ENCODE measurements at places on chromosomes 3 and 15.

- ATAC-seq, result no peak
These were observed 87.9 kb downstream of the KLF15 start for GRCh38 chr3:126269354-126269753.

DNA sequence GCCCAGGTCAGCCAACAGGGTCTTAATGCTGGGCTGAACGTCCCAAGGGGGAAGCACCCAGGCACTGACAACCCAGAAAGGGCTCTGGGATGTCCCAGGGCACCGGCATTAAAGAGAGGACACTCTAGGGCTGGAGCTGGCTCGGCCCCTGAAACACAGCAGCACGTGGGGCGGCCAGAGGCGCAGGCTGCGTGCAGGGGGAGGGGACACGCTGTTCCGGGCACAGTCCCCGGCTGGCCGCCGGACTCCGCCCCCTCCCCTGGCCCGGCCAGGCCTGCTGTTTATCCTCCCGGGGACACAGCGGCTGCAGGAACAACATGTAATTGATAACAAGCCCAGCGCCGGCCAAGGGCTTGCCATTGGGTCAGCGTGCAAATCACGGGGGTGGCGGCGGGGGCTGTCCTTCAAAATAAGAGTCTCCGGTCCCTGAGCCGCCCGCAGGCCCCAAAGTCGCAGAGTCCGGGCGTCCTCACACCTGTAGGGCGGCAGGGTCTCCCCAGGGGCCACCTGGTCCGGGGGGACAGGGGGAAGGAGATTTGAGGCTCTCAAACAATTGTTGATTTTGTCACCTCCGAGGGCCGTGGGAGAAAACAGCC is 1.3 kb downstream of the KLF15 start:
- ATAC-seq, result no peak

DNA sequence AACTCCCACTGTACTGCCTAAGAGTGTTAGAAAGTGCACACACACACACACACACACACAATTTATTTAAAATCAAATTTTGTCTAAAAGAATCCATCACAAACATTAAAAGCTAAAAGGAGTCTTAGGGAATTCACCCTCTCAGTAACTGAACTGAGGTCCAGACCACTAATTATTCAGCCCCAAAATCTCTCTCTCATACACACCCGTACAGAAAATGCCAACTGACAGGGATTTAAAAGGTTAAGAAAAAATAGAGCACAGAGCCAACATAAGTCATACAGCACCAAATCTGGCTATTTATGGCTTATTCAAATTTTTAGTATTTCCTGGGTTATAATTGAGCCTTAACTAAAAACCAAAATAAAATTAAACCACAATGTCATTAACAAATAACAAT is 20.7 kb downstream of the GBE1 start:
- no peak for ATAC-seq

- ATAC-seq, result no peak
These were observed 263.3 kb downstream of the CLSTN2 start for GRCh38 chr3:140198242-140198641.

- ATAC-seq, result no peak
These were observed 77.2 kb downstream of the CADPS start for GRCh38 chr3:62798000-62798399.

- no peak for ATAC-seq
These were observed 75.3 kb upstream of the ACP3 start for GRCh38 chr3:132241776-132242514.

GRCh38 chr3:58296269-58296668 is 9.8 kb upstream of the RPP14 start:
- no peak for ATAC-seq

- ATAC-seq, result no peak
These were observed 39.4 kb upstream of the PCSK6 start for GRCh38 chr15:101528917-101529299.

GRCh38 chr3:143595456-143596077 is 252.7 kb downstream of the SLC9A9 start:
- no peak for ATAC-seq

- ATAC-seq, result no peak
These were observed 7.3 kb downstream of the ESYT3 start for GRCh38 chr3:138441742-138442141.

DNA sequence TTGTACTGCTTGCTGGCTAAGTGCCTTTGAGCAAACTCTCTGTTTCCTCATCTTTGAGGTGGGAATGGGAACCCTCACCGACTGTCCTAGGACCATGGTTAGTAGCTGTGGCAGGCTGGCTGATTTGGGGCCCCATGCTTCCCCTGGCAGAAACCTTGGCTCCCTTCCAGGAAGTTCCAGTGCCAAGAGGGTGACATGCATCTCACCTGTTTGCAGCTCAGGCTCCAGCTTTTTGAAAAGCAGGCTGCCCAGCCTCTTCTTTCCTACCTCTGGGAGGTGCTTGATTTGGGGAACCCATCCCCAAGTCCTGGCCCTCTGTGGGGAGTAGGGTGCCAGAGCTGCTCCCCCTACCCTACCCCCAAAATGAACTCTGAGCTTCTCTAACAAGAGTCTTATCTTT is 50.8 kb downstream of the RAB11A start:
- ATAC-seq, result no peak

DNA sequence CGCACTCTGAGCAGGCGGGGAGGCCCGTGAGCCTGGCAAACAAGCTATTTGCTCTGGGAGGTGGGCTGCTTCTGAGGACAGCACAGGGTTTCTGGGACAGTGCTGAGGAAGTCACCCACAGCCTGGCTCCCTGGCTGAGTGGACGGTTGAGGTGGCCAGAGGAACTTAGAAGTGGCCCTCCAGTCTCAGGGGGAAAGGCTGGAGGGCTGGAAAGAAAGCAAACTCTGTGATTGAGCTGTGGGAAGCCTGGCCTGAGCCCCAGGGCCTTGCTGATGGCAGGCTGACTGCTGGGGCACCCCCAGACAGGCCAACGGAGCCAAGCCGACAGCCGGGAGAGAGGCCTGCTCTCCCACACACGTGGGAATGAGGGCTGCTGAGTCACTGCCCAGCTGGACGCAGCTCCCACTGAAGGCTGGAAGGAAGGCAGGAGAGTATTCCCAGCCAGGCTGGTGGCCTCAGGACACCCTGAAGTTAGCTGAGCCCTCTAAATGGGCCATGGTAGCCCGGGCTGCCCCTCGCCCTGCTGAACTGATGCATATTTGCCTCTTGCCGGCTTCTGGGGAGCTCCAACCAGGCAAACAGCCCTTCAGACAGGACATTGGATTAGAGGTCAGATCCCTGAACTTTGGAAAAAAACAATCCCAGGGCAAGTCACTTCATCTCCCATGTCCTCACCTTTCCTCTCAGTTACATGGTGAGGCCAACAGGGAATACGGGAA is 98.0 kb upstream of the TLE3 start:
- no peak for ATAC-seq

DNA sequence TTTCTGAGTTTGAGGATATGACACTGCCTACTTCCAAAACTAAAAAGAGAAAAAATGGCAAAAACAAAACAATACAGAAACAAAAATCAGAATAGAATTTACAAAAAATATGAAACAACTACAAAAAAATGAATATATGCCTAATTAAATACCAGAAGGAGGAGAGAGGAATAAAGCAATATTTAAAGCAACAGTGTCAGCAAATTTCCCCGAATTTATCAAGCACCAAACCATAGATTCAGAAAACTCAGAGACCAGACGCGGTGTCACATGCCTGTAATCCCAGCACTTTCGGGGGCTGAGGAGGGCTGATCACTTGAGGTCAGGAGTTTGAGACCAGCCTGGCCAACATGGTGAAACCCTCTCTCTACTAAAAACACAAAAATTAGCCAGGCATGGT is 1360.9 kb downstream of the SI start:
- ATAC-seq, result no peak

GRCh38 chr15:42119446-42119760 is 25.0 kb upstream of the PLA2G4D start:
- no peak for ATAC-seq

DNA sequence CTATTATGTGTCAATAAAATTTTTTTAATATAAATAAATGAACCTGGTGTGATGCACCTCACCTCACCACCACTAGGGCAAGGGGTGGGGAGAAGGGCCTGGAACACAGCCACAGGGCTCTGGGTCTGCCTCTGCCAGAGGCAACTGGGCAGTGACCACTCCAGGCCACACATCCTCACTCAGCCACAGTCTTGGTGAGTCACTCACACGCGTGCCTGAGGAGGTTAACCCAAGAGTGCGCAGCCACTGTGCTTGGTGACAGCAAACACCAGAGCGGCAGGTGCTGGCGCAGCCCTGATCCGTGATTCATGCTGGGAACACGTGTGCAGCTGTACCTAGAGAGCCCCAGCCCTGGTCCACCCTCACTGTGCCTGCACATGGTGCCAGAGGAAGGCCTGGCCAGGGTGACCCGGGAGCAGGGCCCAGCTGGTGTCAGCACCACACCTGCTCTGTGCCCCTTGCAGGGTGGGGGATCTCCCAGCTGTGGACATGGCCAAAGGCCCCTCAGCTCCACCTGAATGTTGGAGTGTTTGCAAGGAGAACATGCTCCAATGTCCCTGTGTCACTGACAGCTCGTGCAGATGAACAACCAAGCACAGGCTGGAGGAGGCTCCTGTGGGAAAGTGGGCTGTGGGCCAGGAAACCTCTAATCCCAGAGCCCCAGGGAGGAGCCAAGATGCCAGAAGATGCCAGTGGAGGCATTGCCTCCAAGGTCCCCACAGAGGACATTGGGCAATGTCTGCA is 2.1 kb downstream of the SLC41A3 start:
- ATAC-seq, result no peak

- ATAC-seq, result no peak
These were observed 96.7 kb downstream of the LSM3 start for GRCh38 chr3:14274999-14275961.

GRCh38 chr15:33324609-33325008 is 13.8 kb downstream of the RYR3 start:
- no peak for ATAC-seq

- ATAC-seq, result no peak
These were observed 47.5 kb downstream of the PARP14 start for GRCh38 chr3:122728186-122728585.

DNA sequence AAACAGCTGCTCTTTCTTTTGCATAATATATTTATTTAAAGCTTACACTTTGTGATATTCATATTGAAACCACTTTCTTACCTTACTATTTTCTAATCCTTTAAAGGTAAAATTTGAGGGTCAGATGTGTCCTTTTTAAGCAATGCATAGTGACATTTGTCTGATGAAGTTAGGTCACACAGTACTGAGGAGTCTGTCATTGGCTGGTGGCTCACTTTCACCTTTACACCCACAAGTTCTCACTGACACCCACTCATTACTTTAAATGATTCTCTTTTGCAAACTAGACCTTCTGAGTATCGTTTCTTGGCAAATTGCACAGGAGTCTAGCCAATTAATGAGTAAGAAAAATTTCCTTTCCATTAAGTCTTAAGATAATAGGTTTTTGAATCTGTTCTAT is 758.3 kb upstream of the ARPP21 start:
- ATAC-seq, result no peak

GRCh38 chr15:40233727-40234577 is 4.9 kb upstream of the PAK6 start:
- no peak for ATAC-seq

- no peak for ATAC-seq
These were observed 45.1 kb upstream of the MAGI1 start for GRCh38 chr3:66083784-66084213.

DNA sequence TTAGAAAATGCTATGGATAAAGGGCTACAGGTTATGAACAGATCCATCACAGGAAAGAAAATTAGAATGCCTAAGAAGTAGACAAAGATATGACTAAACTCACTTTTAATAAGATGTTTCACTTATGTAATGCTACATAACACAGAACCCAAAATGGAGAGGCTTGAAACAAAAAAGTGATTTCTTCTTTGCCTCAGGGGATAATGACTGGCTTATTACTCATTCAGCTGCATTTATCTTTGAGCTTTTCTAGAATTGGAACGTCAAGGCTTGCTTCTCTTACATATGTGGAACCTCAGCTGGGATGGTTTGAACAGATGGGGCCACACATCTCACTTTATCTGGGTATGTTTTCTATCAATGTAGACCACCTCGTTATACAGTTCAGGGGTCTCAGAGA is 120.6 kb upstream of the EPHA3 start:
- no peak for ATAC-seq

GRCh38 chr15:75696311-75696720 is 16.3 kb downstream of the CSPG4 start:
- no peak for ATAC-seq

- no peak for ATAC-seq
These were observed 33.0 kb upstream of the TEX264 start for GRCh38 chr3:51637941-51638471.

- ATAC-seq, result no peak
These were observed 72.5 kb downstream of the IGF1R start for GRCh38 chr15:98720577-98721565.
